ENCODE measurements at places on chromosomes 1 and 21.

DNA sequence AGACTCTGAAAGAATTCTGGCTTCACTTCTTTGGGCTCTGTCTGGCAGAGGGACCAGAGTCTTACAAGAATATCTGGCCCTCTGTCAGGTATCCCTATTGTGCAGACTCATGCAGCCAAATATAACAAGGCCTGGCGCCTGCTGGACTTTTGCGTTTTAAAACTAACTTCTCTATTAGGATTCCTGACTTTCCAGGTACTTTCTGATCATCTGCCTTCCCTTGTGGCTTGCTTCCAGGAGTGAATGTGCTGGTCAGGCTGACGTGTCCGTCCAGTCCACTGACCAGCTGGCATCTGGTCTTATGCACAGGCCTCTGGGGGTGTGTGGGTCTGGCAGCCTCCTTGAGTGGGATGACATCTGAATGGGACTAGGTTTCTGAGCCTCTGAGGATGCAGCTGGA lies 8.6 kb upstream of the RAB29 start:
- no peak for DNase-seq

GRCh38 chr1:157753611-157754010 lies 23.3 kb downstream of the FCRL2 start:
- DNase-seq = no peak

GRCh38 chr1:65255035-65255655 lies 54.2 kb upstream of the DNAJC6 start:
- peak; percentile 48 for DNase-seq

- DNase-seq = no peak
Measured at GRCh38 chr1:185849014-185849413, 114.8 kb downstream of the HMCN1 start.

GRCh38 chr1:10511494-10511885 lies 36.7 kb downstream of the PEX14 start:
- no peak for DNase-seq

Measured in mammary epithelial cell (primary cell).